ENCODE measurements at places on chromosomes 5 and 9. TPM values are rescaled to one million over a fixed set of nuclear protein-coding genes. Genes with fewer than 3 reads are reported as not detected.

Gene GPR150
- 0.19 TPM for polyA plus RNA-seq

Gene MEGF9
- polyA plus RNA-seq, result 12.4 TPM

DNA sequence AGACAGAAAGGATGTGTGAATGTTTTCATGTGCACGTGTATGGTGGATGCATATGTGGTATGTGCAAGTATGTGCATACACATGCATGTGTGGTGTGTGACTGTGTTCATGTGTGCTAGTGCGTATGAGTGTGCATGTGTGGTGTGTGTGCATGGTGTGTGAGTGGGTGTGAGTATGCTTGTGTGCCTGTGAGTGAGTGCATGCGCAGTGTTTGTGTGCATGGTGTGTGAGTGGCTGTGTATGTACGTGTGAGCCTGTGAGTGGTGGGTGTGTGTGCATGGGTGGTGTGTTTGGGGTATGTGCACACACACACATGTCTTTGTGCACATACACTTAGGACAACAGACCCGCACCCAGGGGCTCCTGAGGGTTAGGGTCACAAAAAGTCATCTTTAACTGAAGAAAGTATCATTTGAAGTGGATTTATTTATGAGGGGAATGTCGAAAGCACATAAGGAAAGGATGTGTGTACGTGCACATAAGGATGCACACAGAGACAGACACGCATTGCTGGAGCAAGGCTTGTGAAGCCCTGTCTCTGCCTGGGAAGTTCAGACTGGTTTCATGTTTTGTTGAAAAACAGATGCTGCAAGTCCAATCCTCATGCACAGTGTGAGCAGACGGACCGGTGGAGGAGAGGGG is 237.0 kb downstream of the SYK start:
- DNase-seq, result peak; percentile 43

Gene LHX2
- polyA plus RNA-seq, result not detected

GRCh38 chr9:110472111-110472510 is 107.4 kb downstream of the SVEP1 start:
- DNase-seq, result no peak

Measured in kidney (tissue), 22 donors.